Large intestine (tissue), 12 donors: ENCODE measurements at places on chromosomes 13 and 19.

DNA sequence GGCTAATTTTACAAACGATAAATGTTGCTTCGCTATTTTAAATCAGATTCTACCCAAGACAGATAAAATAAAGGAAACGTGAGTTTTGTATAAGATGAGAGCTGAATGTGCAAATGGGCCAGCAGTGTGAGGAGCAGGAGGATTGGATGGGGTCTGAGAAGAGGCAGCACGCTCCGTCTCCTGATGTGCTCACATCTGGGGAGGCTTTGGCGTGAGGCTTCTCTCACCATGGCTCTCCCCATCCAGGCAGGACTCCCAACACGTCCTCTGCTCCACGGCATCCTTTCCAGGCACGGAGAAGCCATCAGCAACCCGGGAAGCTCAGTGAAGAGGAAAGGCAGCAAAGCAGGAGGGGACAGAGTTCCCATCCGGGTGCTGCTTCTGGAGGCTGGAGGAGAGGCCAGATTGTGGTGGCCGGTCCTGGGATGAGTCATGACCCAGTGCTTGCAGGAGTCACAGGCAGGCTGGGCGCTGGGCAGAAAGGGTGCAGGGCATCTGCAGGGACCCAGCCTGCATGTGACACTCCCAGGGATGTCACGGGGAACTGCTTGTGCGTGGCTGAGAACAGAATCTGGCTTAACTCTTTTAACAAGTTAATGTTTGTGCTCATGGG lies 47.5 kb downstream of the ZNF536 start:
- DNase-seq: no peak

DNA sequence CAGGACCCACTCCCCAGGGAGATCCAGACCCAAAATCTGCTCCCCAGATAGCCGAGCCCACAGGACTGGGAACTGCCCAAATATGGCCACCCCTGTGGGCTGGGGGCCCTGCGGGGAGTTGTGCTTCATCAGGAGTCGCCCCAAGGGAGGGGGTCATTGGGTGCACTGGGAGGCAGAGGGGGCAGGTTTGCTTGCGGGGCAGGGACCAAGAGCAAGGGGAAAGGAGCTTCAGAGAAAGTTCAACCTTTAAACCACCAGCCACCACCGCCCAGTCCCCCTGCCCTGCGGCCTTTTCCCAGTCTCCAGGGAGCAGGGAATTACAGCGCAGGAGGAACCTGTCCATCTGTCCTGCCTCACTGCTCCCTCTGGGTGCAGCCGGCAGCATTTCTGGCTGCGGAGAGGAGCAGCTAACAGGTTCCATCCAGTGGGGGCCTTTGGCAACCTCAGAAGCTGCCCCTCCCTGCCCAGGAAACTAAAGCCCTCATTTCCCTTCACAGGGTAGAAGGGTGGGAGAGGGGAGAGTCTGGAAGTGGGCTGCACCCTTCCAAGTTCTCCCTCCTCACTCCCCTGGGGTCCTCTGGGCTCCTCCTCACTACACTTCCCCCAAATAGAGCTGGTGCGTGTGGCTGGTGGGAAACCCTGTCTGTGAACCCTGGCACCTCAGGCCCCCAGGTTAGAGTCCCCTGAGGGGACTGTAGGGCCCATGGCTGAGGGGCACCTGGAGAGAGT lies 13.8 kb upstream of the ASF1B start:
- DNase-seq: no peak

- no peak for DNase-seq
These were observed 45.8 kb upstream of the RCBTB2 start for GRCh38 chr13:48578516-48579164.

GRCh38 chr13:38419312-38419873 lies 69.7 kb downstream of the UFM1 start:
- DNase-seq: no peak

GRCh38 chr19:2294687-2295335 lies 12.8 kb upstream of the PEAK3 start:
- peak; percentile 35 for DNase-seq

- DNase-seq: no peak
These were observed 112.3 kb downstream of the AKAP11 start for GRCh38 chr13:42384265-42384664.

GRCh38 chr13:29487466-29488454 lies 107.7 kb downstream of the SLC7A1 start:
- DNase-seq: no peak

DNA sequence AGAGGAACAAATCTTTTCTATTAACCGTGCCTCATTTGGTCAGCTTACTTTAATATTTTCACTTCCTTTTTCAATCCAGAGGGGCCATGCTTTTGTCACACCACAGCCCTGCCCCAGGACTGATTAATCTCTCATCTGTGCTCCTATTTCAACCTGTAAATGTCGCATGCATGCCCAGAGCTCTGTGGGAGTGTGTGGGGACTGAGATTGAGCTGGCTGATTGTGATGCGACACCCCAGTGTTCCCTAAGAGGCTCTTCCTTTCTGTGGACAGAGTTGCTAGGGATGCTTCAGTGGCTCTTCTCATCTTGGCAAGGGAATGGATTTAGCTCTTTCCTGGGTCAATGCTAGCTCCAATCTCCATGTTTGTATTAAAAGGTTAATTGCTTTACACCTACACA lies 249.6 kb downstream of the TDRD3 start:
- DNase-seq: no peak

DNA sequence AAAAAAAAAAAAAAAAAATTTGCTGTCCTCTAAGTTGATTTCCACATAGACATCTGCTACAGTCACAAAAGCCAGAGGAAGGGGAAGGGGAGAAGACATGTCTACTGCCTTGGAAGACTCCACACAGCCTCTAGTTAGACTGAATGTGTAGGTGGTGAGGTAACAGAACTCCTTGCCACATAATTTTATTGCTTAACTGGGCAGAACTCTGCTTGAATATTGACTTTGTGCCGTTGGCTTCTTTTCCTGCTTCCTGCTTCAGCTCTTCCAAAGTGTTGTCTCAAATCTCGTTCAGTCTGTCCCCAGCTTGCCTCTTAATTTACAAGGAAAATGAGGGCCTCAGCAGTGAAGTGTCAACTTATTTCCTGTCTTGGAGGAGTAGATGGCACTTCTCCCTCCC lies 37.1 kb downstream of the ESD start:
- DNase-seq: peak; percentile 33
